ENCODE measurements at places on chromosomes 7 and 10.
A peak's percentile ranks its signal among the peaks of the same experiment; 100 is the strongest.

GRCh38 chr7:134104166-134104565 lies 23.0 kb upstream of the LRGUK start:
- no peak for DNase-seq

DNA sequence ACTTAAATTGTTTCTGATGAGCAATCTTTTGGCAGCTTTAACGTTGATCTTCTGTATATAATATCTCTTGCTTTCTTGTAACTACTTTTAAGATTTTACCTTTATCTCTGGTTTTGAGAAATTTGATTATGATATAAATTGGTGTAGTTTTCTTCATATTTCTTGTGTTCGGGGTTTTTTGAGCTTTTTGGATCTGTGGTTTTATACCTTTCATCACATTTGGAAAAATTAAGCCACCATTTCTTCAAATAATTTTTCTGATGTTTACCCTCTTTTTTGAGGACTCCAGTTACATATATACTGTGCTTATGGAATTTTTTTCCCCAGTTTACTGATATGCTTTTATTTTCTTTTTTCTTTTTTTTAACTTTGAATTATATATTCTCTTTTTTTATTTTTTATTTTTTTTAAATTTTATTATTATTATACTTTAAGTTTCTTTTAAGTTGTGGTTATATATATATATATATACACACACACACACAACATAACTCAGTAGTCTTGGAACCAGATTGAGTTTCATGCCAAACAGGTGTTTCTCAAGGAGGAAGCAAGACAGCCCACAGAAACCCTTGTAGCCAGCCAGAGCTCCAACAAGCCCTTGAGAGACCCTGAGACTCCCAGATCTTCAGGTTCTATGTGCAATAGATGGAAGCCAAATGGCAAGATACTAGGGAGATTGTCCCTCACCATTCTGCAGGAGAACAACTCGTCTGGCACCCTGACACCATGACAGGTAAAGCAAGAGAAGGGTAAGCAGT lies 27.5 kb upstream of the NME8 start:
- no peak for DNase-seq

GRCh38 chr10:63702092-63702491 lies 180.9 kb downstream of the REEP3 start:
- DNase-seq, result peak; percentile 77

GRCh38 chr7:155603858-155604503 lies 40.5 kb upstream of the RBM33 start:
- no peak for DNase-seq

DNA sequence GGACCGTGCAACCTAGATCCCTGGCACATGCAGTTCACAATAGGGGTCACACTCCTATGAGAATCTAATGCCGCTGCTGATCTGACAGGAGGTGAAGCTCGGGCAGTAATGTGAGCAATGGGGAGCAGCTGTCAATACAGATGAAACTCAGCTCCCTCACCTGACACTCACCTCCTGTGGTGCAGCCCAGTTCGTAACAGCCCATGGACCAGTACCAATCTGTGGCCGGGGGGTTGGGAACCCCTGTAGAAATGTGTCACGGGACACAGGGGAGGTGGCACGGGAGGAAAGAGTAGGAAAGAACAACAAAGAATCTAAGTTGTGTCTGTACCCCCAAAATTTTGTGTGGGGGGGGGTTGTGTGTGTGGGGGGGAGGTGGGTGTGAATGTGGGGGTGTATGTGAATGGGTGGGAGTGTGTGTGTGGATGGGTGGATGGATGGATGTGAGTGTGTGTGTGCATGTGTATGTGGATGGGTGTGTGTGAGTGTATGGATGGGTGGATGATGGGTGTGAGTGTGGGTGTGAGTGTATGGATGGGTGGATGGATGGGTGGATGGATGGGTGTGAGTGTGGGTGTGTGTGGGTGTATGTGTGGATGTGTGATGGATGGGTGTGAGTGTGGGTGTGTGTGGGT lies 33.1 kb downstream of the SFMBT2 start:
- DNase-seq, result no peak

Measured in SHP77 (cell line).